ENCODE measurements at places on chromosomes 5 and 9. TPM values are rescaled to one million over a fixed set of nuclear protein-coding genes. Genes with fewer than 3 reads are reported as not detected.

Gene DMRTA1
- total RNA-seq, result not detected

Gene SLC4A9
- total RNA-seq, result 0.08 TPM

Gene LURAP1L
- 26.8 TPM for total RNA-seq

Gene CTXN3
- not detected for total RNA-seq

Gene SV2C
- total RNA-seq, result 0.05 TPM

Gene PDGFRB
- total RNA-seq, result not detected

Gene NTNG2
- total RNA-seq, result not detected

Gene SLC46A2
- not detected for total RNA-seq

Gene CPEB4
- 7.0 TPM for total RNA-seq

Gene CDKN2B-AS1
- total RNA-seq, result 6.7 TPM

Gene C9orf153
- 0.56 TPM for total RNA-seq

Gene CTNND2
- total RNA-seq, result not detected

Gene TAF11L10
- not detected for total RNA-seq
